Frontal cortex (tissue), 4 donors: ENCODE measurements at places on chromosomes 6 and 20. TPM values are rescaled to one million over a fixed set of nuclear protein-coding genes. Genes with fewer than 3 reads are reported as not detected.

CENPW gene
- 4.5 TPM for total RNA-seq

NFATC2 gene
- 0.41 TPM for total RNA-seq

OXT gene
- not detected for total RNA-seq

ARMC12 gene
- total RNA-seq = 0.82 TPM

ALDH8A1 gene
- total RNA-seq = 3.3 TPM
